Thymus (tissue), 14 donors: ENCODE measurements at places on chromosomes 13 and 19.

- DNase-seq: no peak
Measured at GRCh38 chr19:28482221-28482620, 730.7 kb downstream of the UQCRFS1 start.

- DNase-seq: no peak
Measured at GRCh38 chr19:42239544-42240220, 2.7 kb downstream of the GSK3A start.

GRCh38 chr19:19064098-19064722 is 416 bp downstream of the SLC25A42 start:
- DNase-seq: no peak

DNA sequence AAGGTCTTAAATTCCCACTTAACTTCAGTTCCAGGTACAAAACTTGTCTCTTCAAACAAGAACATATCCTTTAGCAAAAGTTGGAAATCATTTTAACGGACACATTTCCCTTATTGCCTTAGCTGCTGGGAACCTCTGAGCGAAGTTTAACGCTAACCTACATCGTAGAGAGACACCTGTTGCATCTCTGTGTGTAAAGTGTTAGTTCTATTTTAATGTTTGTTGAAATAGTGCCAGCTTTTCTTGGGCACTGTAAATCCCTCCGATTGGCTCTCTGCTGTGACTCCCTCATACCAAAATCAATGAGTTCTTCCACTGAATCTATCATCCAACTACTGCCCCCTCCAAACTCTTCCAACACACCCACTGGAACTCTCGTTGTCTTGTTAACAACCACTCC is 2.3 kb upstream of the HIF3A start:
- DNase-seq: no peak

DNA sequence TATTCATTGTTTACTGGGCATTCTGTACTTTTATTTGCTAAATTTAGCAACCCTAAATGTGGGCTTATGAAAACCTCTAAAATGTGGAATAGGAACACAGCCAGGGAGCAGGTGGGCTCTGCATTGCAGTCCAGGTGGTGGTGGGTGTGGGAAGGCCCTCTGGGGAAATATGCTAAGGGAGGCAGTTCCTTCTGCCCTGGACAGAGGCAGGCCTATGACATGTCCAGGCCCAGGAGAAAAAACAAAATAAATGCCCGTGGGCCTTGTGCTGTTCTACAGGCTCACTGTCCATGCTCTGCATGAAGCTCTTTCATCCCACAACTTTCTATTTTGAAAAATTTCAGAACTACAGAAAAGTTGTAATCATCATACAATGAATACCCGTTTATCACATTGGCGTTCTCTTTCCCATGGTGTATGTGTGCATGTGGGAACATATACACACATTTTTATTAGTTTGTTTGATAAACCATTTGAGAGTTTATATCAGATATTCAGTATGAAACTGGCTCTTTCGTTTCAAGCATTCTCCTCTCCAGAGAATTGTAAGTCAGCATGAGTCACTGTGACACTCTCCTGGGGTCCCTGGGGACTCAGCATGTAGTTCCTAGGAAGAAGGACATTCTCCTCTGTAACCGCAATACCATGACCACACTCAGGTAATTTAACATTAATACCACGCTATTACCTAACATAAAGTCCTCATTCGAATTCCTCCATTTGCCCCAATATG is 505.3 kb downstream of the COG6 start:
- no peak for DNase-seq

GRCh38 chr13:77555246-77555645 is 19.7 kb downstream of the SCEL start:
- no peak for DNase-seq

DNA sequence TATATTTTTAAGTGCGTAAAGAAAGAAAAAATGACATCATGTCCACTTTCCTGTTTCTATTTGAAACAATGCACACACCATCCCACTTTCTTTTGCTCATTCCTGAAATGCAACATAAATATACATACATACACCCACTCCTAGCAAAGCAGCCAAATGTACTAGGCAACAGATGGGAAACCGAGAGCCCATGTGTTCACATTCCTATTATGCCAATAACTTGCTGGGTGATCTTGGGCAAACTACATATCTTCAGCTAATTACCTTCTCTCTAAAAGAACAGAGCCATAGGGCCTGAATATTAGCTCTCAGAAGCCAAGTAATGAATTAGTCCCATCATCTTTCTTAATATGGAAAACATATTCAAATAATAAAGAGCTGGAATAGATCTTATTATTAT is 610.6 kb upstream of the ATXN8OS start:
- DNase-seq: no peak

- DNase-seq: no peak
Measured at GRCh38 chr19:39032063-39032918, at the start of gene FBXO27. TSS of gene FBXO27 (minus strand) at chr19:39032549. CDS start at chr19:39032227, 322 bp downstream.

DNA sequence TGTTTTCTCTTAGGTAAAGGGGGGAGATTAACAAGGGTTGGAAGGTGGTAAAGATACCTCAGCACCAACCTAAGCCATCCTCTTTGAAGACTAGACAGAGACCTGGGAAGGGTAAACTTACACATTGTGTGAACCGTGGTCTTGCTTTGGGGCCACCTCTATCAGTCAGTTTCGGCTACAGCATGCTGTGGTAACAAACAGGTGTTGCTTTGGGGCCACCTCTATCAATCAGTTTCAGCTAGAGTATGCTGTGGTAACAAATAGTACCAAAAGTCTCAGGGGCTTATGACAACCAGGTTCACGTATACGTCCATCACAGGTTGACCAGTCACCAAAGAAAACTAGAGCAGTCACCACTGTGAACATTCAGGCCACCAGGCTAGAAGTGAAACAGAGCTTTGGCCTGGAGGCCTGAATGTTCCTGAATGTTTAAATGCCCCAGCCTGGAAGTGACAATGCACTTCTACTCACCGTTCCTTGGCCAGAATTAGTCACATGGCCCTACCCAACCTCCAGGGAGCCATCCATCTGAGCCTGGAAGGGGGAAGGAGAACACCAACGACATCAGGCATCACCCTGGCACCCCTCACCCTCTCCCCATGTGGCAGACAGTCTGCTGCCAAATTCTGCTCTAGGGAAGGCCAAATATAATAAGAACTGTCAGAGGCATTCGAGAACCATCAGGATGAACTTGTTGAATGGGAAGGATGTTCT is 3.8 kb downstream of the FXYD7 start:
- DNase-seq: no peak

GRCh38 chr19:3151563-3152418 is 16.0 kb downstream of the GNA15 start:
- no peak for DNase-seq

- no peak for DNase-seq
Measured at GRCh38 chr13:64446372-64446771, 2783.8 kb downstream of the PCDH9 start.

DNA sequence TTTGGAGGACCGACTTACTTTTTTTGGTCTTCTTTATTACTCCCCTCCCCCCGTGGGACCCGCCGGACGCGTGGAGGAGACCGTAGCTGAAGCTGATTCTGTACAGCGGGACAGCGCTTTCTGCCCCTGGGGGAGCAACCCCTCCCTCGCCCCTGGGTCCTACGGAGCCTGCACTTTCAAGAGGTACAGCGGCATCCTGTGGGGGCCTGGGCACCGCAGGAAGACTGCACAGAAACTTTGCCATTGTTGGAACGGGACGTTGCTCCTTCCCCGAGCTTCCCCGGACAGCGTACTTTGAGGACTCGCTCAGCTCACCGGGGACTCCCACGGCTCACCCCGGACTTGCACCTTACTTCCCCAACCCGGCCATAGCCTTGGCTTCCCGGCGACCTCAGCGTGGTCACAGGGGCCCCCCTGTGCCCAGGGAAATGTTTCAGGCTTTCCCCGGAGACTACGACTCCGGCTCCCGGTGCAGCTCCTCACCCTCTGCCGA is 409 bp downstream of the FOSB start:
- no peak for DNase-seq

DNA sequence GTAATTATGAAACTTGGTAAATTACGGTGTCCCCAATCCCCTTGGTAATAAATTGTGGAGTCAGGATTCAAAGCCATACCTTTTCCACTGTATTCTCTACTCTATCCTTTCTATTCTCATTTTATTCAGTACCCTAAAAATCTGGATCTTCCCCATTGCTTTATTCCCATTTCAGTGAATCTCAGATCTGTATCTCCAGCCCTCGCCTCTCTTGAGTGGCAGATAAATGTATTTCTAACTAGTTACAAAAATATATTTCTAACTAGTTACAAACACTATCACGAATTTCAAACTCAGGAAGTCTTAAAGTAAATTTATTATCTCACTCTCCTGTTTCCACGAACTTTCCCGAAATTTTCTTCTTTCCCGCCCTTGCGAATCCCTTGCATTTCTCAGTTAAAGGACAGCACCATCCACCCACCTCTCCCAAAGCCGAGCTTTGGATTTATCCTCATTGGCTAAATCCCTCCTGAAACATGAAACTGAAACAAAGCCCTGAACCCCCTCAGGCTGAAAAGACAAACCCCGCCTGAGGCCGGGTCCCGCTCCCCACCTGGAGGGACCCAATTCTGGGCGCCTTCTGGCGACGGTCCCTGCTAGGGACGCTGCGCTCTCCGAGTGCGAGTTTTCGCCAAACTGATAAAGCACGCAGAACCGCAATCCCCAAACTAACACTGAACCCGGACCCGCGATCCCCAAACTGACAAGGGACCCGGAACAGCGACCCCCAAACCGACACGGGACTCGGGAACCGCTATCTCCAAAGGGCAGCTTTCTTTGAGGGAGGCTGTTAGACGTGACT is 164.3 kb upstream of the PABPC3 start:
- DNase-seq: no peak

DNA sequence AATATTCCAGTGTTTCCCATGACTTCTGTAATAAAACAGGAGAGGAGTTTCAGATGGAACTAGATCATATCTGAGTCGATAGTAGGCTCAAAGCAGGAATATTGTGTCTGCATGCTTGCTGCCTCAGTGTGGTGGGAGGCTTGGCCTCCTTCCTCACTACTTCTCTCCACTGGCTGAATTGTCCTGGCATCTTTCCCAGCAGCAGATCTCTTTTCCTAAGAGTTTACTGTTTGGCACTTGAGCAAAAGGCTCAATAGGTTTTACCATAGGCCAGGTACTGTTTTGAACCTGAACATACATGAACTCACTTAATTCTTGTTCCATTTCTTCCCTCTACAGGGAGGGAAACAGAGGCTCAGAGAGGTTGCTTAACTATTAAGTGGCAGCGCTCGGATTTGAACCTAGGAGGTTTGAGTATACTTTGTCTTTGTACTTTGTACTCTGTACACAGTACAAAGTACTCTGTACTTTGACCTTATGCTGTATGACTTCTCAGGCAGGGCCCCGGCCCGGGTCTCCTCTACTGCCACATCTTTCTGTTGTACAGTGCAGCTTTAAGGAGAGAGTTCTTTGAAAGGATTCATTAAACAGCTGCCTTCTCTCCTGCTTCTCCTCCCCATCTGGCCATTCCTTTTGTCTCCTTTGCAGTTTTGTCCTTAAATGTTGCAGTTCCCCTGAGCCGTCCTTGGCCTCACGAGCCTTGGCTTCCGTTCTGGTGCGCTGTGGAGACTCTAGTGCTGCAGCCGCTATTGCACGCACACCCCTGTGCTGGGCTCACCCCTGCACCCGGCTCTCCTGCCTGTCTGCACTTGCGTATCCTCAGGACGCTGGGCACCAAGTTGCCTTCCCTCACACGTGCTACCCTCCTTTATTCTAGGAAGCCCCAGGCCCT is 8.1 kb downstream of the B3GLCT start:
- DNase-seq: no peak

DNA sequence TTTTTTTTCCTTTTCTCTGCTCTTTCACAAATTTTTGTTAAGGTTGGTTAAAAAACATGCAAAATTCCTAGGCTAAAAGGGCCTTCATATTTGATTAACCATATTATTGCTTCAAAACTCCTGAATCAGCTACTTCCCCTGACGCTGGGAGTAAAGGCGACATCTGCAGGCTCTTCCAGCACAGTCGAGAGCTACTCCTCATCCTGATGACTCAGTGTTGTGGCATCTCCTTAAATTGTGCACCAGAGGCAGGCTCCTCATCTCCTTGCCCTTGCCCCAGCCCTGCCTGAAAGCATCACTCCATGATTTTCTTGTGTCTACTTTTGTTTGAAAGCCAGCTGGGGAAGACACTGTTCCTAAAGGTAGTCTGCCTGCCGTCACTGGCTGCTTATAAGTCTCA is 24.5 kb upstream of the SOX1 start:
- no peak for DNase-seq

GRCh38 chr19:7562646-7563393 is 27.3 kb downstream of the PNPLA6 start:
- DNase-seq: no peak

DNA sequence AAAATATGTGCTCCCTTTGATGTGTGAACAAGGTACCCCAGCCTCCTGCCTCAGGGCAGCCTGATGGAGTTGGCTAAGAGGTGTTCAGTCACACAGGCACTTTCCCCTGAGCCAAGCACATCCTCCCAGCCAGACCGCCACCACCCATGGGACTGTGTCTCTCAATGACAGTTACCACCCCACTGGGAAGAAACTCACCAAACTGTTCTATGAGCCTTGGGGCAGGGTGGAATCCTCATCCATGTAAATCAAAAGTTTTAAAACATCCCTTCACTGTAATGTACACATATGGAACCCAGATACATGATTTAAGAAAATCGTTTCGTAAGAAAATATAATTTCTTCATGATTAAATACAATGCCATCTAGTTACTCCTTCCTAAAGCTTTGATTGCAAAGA is 138.4 kb upstream of the LSM14A start:
- no peak for DNase-seq

GRCh38 chr19:30281906-30282305 is 90.3 kb upstream of the ZNF536 start:
- no peak for DNase-seq
